ENCODE measurements at places on chromosomes 16 and 17. TPM values are rescaled to one million over a fixed set of nuclear protein-coding genes. Genes with fewer than 3 reads are reported as not detected.

NRN1L gene
- 2.8 TPM for total RNA-seq

HES7 gene
- not detected for total RNA-seq

PPP1R27 gene
- total RNA-seq: not detected

AURKB gene
- total RNA-seq: 1.1 TPM

G6PC1 gene
- total RNA-seq: not detected

SNX20 gene
- 47.7 TPM for total RNA-seq

PGAP3 gene
- total RNA-seq: 36.9 TPM

SEPTIN12 gene
- not detected for total RNA-seq

TAT gene
- not detected for total RNA-seq

GRCh38 chr16:57191056-57191571, 5.0 kb downstream of the RSPRY1 start:
- no peak for DNase-seq
- H3K27me3 ChIP-seq: no peaks in the 10 kb centered on the region
- no peak overlapping the region for H3K4me3 ChIP-seq
- H3K4me1 ChIP-seq: peaks cover 14% of the 10 kb centered on the region
- H3K36me3 ChIP-seq: no peaks in the 10 kb centered on the region

DNA sequence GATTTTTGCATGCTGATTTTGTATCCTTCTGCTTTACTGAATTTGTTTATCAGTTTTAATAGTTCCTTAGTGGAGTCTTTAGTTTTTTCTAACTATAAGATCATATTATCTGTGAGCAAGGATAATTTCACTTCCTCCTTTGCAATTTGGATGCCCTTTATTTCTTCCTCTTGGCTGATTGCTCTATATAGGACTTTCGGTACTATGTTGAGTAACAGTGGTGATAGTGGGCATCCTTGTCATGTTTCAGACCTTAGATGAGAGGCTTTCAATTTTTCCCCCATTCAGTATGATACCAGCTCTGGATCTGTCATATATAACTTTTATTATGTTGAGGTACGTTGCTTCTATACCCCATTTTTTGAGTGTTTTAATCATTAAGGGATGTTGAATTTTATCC, 224.5 kb upstream of the CNTNAP4 start:
- no peak for DNase-seq
- H3K4me3 ChIP-seq: no peak overlapping the region
- no peaks in the 10 kb centered on the region for H3K36me3 ChIP-seq
- H3K27me3 ChIP-seq: no peaks in the 10 kb centered on the region
- H3K27ac ChIP-seq: no peak overlapping the region
- H3K4me1 ChIP-seq: no peaks in the 10 kb centered on the region

- peaks cover 23% of the 10 kb centered on the region for H3K4me1 ChIP-seq
- no peak overlapping the region for H3K27ac ChIP-seq
- no peak overlapping the region for H3K4me3 ChIP-seq
Observed at GRCh38 chr17:80881306-80881705, 110.3 kb upstream of the CHMP6 start.

DNA sequence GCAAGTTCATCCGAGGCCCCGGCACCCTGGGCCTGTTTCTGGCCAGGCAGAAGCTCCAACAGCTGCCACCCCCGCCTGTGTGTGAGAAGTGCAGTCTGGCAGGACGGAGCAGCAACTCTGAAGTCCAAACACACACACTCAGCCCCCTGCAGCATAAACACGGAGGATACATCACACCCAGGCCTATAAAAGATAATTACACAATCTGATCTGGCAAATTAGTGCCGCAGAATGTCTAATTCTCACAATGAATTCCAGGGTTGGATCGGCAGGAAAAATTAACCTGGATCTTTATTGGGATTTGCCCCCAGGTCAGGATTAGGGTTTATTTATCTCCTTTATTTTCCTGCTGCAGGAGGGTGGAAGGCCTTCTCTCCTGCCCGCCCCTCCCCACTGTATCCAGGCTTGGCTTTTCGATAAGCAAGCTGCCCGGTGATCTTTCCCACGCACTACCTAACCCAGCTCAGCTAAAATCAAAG, 311.4 kb downstream of the SOX9 start:
- no peaks in the 10 kb centered on the region for H3K27me3 ChIP-seq
- H3K4me3 ChIP-seq: no peak overlapping the region
- H3K4me1 ChIP-seq: no peaks in the 10 kb centered on the region
- H3K27ac ChIP-seq: no peak overlapping the region

DNA sequence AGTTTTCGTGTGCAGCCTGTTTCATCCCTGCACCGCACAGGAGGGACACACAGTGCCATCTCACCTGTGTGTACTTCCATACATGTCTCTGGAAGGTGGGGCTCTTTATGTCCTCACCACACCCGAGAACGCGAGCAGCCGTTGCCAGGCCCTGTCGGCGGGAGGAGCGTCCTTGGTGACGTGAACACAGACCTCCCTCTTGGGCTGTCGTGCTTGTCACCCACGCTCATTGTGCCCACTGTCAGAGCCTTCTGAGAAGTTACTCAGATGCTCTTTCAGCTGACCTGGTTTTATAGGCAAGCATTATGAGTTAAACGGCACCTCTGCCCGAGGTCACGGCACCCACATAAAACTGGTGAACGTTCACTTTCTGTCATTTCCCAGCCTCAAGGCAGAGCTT, 40.2 kb downstream of the ZNF750 start:
- H3K27me3 ChIP-seq: no peaks in the 10 kb centered on the region
- no peaks in the 10 kb centered on the region for H3K4me1 ChIP-seq
- no peak overlapping the region for H3K27ac ChIP-seq
- DNase-seq: no peak

GRCh38 chr16:81901484-81901883, 109.8 kb downstream of the SDR42E1 start:
- no peak for DNase-seq
- peaks cover 96% of the 10 kb centered on the region for H3K36me3 ChIP-seq
- H3K4me3 ChIP-seq: no peak overlapping the region
- no peaks in the 10 kb centered on the region for H3K27me3 ChIP-seq
- H3K27ac ChIP-seq: no peak overlapping the region

- DNase-seq: no peak
- H3K4me1 ChIP-seq: no peaks in the 10 kb centered on the region
- H3K4me3 ChIP-seq: no peak overlapping the region
- H3K27me3 ChIP-seq: no peaks in the 10 kb centered on the region
Observed at GRCh38 chr17:76341301-76341700, 12.4 kb downstream of the PRPSAP1 start.

- H3K36me3 ChIP-seq: no peaks in the 10 kb centered on the region
- DNase-seq: no peak
- H3K4me3 ChIP-seq: no peak overlapping the region
Observed at GRCh38 chr16:50638816-50639670, 42.1 kb downstream of the SNX20 start.

DNA sequence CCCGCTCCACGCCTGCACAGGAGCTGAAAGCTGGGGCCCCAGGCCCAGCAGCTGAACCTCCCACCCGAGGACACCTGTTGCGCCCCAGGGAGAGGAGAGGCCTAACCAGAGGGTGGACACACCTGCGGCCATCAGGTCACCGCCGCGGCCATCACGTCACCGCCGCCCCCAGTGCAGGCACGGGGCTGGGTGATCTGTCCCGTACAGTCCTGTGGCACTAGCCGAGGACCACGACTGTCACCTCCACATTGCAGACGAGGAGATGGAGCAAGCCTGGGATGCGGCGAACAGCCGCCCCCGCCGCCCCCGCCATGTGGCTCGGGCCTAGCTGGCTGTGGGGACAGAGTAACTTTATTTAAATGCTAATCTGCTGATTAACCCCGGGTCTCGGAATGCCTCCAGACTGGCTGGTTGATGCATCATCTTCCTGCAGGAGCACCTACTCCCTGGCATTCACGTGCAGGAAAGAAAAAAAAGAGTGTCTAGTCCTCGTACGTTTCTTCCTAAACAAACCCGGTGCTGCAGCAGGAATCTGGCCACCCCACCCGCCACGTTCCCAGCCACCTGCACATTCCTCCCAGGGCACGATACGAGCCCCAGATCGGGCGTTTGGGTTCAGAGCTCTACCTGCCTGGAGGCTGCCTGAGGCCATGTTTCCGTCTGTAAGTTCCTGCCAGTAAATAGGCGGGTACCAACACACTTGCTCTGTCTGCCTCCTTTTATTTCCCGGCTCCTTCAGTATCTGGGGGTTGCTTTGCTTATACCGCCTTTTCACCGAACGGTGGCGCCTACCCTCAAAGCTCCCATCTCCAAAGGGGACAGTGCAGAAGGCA, 29.9 kb downstream of the PIEZO1 start:
- peaks cover 2% of the 10 kb centered on the region for H3K36me3 ChIP-seq
- H3K27ac ChIP-seq: no peak overlapping the region
- H3K27me3 ChIP-seq: no peaks in the 10 kb centered on the region
- DNase-seq: no peak

DNA sequence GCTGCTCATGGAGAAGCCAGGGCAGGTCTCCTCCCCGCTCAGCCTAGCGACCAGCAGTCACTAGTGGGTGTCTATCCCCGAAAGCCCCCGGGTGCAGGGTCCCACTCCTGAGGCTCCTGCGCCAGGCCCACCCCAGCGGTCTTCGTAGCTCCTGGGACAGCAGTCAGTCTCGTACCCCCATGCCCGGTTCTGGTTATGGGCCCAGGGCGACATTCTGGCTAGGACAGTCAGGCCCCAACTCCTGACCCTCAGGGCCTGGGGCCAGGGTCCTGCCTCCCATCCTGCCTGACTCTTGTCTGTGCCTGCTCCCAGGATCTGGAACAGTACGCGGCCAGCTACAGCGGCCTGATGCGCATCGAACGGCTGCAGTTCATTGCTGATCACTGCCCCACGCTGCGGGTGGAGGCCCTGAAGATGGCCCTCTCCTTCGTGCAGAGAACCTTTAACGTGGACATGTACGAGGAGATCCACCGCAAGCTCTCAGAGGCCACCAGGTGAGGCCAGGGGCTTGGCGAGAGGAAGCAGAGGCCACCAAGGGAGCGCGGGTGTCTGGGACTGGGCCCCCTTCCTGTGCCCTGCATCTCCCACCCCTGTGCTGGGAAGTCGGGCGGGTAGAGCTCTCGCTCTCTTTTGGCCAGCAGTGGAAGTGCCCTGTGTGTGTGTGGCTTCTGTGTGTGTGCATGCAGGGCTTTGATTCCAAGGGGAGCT, 2.0 kb downstream of the GPS1 start:
- DNase-seq: no peak
- H3K27me3 ChIP-seq: no peaks in the 10 kb centered on the region
- H3K36me3 ChIP-seq: peaks cover 30% of the 10 kb centered on the region
- H3K4me3 ChIP-seq: no peak overlapping the region

DNA sequence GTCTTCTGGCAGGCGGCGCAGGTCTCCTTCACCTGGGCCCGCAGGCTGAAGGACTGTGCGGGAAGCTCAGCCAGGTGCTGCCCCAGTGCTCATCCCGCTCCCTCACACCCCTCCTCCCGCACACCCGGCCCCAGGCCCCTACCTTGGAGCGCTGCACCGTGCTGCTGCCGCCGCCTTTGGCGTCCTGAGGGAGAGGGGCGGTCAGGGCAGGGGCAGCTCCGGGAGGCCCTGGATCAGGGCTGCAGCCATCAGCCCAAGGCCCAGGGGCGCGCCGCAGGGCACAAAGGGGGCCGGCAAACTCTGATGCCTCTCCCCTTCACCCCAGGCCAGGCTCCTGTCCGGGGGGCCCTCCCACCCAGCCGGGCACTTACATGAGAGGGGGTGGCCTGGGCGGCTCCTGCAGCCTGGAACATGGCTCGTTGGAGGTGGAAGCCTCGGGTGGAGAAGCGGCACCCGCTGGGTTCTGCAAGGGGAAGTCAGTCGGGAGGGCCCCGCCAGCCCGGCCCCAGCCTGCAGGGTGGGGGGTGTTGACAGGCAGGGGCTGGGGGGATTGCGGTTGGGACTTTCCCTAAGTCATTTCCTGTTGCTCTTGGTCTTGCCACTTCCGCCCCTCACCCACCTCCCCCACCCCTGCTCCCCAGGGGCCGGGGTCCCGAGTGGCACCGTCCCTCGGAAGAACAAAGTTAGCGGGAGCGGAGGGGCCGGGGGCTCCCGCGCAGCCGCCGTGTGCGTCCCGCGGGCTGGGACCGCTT, 863 bp downstream of the LIMD2 start:
- H3K36me3 ChIP-seq: peaks cover 47% of the 10 kb centered on the region
- peak overlapping the region; percentile 95 for H3K27ac ChIP-seq
- peaks cover 70% of the 10 kb centered on the region for H3K4me1 ChIP-seq
- H3K4me3 ChIP-seq: peak overlapping the region; percentile 70

- no peak overlapping the region for H3K4me3 ChIP-seq
- no peak overlapping the region for H3K27ac ChIP-seq
- no peak for DNase-seq
- no peaks in the 10 kb centered on the region for H3K4me1 ChIP-seq
Observed at GRCh38 chr16:48126801-48127644, 28.8 kb downstream of the ABCC12 start.

- no peak overlapping the region for H3K27ac ChIP-seq
- no peak overlapping the region for H3K4me3 ChIP-seq
- DNase-seq: no peak
- H3K4me1 ChIP-seq: peaks cover 37% of the 10 kb centered on the region
- H3K27me3 ChIP-seq: peaks cover 93% of the 10 kb centered on the region
- no peaks in the 10 kb centered on the region for H3K36me3 ChIP-seq
Observed at GRCh38 chr17:49992191-49992932, 2.7 kb downstream of the DLX3 start.

DNA sequence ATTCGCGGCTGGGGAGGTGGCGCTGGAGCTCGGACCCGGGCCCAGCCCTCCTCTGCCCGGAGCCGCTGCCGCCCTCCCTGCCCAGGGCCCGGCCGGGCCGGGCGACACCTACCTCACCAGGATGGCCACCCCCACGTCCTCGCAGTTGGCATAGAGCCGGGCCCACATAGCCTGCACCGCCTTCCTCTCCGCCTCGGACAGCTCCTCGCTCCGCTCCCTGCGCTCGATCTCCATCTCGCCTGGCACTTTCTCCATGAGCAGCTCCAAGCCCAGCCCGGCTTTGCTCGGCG, 276 bp downstream of the CYGB start:
- peak overlapping the region; percentile 15 for H3K4me3 ChIP-seq
- H3K27ac ChIP-seq: no peak overlapping the region
- peaks cover 15% of the 10 kb centered on the region for H3K4me1 ChIP-seq
- peak; percentile 26 for DNase-seq
- no peaks in the 10 kb centered on the region for H3K27me3 ChIP-seq
- H3K36me3 ChIP-seq: no peaks in the 10 kb centered on the region

GRCh38 chr17:17140590-17140980, 65.5 kb downstream of the PLD6 start:
- H3K36me3 ChIP-seq: peaks cover 89% of the 10 kb centered on the region
- no peak for DNase-seq
- H3K4me3 ChIP-seq: no peak overlapping the region
- no peaks in the 10 kb centered on the region for H3K4me1 ChIP-seq
- no peaks in the 10 kb centered on the region for H3K27me3 ChIP-seq
- H3K27ac ChIP-seq: no peak overlapping the region

Data from B cell (primary cell).